Activated CD8-positive, alpha-beta memory T cell treated with anti-CD3 and anti-CD28 coated beads, Interleukin-2, amount 10 ng/mL, durations not matched to agents 7 days and 5 days (primary cell): ENCODE measurements at places on chromosomes 1 and 21.

DNA sequence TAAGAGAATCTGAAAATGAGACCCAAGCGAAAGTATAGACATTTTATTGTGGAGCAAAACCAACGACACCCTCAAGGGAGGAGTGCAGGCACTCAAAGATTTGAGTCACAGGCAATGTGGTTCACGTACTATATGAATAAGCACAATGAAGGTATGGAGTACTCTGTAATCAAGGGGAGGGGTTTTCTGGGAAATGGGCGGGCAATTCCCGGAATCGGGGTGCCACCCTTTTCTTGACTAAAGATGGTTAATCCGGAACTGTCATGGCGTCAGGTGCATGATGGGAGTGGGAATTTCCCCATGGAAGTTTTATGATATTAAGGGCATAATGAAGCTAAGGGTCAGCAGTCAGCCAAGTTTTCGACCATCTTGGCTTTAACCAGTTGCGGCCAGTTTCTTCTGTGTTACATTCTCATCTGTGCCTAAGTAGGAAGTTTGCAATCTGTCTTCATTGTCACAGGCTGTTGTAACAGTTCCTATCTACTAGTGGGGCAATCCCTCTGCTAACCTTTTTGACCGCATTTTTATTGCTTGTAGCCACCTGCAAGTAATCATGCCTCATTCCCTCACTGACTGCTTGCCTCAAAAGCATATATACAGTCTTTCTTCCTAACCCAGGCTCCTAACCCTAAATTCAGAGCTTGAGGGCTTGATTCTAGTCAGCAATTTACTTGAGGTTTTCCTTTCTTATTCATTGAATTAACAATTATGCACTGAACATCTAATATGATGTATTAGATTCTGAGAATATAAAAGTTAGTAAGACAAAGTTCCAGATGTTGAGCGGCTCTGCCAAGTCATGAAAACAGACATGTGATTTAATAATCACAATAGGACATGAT, 775 bp upstream of the AIM2 start:
- peak; percentile 100 for DNase-seq

GRCh38 chr21:42085246-42086077, 14.3 kb downstream of the UMODL1 start:
- no peak for DNase-seq

DNA sequence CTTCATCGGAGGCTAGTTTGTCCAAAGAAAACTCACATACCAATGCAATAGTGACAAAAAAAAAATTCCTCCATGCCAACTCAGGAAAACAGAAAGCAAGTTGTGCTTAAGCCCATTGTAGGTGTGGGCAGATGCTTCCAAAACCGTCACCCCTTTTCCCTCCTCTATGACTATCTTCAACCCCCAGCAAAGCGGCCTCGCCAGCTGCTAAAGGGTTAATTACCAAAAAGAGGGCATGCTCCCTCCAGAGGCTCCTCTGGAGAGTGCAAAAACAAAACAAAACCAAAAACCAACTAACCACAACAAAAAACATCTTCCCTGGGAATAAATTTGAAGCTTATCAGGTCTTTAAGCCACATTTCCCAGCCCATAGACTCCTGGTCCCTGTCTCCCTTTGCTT, 1.2 kb downstream of the LMOD1 start:
- no peak for DNase-seq

- no peak for DNase-seq
These were observed 688.9 kb downstream of the USP25 start for GRCh38 chr21:16418642-16419041.

GRCh38 chr1:32205401-32206370, at the start of gene IQCC:
Gene IQCC, plus strand, starts transcription at chr1:32205671. Its CDS starts 11 bp downstream, at chr1:32205682.
- DNase-seq, result peak; percentile 89

- no peak for DNase-seq
These were observed 293.6 kb downstream of the PTPRC start for GRCh38 chr1:198932351-198932991.

DNA sequence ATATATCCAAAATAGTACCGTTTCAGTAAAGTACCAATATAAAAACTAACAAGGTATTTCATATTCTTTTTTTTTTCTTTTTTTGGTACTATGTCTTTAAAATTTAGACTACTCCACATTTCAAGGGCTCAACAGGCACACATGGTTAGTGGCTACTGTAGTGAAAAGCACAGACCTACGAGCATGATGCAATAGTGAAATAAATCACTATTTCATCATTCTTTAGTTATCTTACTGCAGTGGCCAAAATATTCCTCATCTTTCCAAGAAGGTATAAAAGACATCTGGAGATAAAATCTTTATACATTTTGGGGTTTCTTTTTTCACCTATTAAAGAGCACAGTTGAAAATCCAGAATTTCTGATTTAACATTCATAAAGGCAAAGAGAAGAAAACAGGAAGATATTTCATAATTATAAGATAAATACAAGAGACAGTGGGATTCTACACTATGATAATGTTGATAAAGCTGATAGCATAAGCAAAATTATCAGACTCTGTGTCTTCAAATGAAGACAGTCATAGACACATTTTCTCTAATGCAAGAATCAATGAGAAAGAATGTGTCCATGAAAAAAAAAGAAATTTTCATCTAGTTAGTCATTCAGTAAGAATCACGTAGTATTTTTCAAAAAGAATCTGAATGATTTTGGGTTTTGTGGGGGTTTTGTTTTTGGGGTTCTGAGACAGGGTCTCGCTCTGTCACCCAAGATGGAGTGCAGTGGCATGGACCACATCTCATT, 41.9 kb downstream of the CEP170 start:
- DNase-seq, result no peak

GRCh38 chr1:167926486-167926997, 9.9 kb upstream of the DCAF6 start:
- no peak for DNase-seq

GRCh38 chr1:3903141-3904005, 3.3 kb upstream of the C1orf174 start:
- DNase-seq, result peak; percentile 76

DNA sequence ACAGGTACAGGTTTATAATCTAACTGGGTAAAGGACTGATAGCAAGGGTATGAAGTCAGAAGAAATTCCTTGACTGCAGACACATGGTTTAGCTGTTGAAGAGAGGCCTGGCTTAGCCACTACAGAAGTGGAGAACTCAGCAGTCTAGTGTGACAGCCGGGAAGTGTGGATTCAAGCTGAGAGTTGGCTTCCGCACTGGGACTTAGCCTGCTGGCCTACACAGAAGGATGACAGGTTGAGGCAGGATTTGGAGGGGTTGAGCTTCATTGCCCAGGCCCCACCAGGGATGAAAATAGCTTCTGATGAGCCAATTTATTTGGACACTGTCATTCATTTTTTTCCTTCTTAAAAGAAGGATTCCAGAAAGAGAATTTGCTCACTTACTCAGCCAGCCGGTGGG, 284.4 kb downstream of the PCP4 start:
- DNase-seq, result no peak

GRCh38 chr1:156496211-156496761, 4.3 kb downstream of the MEF2D start:
- no peak for DNase-seq

DNA sequence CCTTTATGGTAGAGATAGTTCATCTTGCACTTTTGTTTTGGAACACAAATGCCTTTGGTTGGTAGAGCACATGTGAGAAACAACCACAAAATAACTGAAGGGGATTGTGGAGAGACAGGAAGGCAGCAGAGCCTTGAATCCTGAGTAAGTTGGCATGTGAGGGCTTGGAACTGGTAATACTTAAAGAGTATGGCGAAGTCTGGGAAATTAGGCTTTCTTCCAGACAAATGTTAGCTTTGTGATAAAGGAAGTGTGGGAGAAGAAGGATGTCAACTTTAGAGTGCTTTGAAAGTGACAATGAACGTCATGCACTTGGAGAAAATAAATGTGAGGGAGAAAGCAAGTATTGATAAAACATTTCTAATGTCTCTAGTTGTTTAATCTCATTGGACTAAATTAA, 476.3 kb upstream of the ZRANB2 start:
- no peak for DNase-seq

DNA sequence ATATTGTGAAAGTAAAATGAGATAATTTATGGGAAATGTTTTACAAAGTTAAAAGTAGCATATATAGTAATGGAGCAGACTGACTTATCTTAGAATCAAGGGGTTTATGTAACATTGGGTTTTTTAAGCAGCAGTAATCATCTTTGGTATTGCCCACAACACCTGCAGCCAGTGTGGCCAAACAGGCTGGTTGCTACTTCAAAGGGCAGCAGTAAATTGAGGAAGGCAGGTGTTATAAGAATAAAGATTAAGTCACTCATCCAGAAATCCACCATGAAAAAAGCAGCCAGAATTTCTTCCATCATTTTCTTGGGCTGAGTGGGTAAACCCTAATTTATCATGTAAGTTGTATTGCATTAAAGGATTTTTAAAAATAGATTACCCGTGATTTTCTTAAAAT, 16.7 kb downstream of the DYNLT5 start:
- no peak for DNase-seq

DNA sequence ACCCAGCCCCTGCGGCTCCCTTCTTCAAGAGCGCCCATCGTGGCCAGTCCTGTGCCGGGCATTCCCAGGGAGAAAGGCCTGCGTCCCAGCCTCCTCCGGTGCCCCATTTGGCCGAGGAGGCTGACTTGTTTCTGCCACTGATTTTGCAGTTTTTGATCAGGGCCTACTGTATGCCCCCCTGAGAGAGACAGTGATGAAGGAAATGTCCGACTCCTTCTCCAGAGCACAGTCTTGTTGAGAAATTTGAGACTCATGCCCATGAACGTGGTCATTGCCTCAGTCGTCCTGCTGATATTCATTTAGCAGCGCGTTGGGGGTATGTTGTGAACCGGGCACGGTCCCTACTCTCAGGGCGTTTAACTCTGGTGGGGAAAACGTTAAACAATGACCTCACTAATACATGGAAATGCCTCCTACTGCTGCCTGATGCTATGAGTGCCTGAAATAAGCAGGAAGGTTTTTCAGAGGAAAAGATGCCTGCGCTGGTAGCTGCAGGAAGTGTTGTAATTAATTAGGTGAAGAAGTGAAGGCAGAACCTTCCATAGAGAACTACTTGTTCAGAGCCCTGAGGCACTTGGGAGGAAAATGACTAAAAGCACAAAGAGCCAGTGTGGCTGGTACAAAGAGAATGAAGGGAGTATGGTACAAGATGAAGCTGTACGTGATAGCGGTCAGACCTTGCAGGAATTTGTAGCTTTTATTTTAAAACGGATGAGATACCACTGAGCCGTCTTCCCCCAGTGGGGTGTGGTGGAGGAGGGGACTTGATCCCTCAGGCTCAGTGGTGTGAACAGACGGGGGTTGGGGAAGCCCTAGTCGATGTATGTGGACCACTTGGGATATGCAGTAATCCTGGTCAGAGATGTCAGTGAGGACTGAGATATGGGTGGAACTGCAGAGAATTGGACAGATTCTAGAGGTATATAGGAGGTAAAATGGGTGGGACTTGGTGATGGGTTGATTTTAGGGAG, 730 bp downstream of the ZCCHC17 start:
- peak; percentile 41 for DNase-seq

GRCh38 chr1:159008744-159009188, 941 bp upstream of the IFI16 start:
- peak; percentile 92 for DNase-seq

DNA sequence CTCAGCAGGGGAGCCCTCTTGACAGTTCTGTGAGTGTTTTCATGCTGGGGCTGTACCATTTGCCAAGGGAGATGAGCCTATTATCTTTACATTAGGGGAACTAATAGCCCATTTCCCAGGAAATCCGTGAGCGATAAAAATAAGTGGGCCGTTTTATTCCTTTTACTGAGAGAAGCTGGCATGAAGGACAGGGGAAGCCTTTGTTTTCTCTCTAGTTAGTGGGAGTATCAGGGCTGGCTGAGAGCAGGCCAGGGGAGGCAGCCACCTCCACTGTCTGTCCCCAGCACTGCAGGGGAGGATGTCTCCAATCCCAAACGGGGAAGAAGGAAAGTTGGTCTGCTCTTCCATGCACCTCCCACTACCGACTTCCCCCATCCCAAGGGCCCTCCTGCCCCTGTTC, 2.5 kb downstream of the UBL4B start:
- no peak for DNase-seq

GRCh38 chr1:192974701-192975100, 84.5 kb downstream of the UCHL5 start:
- no peak for DNase-seq

GRCh38 chr1:160744199-160744851, 5.3 kb downstream of the SLAMF7 start:
- peak; percentile 54 for DNase-seq

DNA sequence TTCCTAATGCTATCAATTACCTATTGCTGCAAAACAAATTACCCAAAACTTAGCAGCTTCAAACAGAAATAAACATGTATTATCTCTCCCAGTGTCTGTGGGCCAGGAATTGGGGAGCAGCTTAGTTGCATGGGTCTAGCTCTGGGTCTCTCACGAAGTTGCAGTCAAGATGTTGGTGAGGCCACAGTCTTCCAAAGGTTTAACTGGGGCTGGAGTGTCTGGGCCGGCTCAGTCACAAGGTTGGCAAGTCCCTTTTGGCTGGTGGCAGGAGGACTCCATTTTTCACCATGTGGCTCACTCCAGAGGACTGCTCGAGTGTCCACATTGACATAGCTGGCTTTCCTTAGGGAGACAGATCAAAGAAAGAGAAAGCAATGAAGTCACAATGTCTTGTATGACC, 5.0 kb upstream of the LRP8 start:
- peak; percentile 29 for DNase-seq

DNA sequence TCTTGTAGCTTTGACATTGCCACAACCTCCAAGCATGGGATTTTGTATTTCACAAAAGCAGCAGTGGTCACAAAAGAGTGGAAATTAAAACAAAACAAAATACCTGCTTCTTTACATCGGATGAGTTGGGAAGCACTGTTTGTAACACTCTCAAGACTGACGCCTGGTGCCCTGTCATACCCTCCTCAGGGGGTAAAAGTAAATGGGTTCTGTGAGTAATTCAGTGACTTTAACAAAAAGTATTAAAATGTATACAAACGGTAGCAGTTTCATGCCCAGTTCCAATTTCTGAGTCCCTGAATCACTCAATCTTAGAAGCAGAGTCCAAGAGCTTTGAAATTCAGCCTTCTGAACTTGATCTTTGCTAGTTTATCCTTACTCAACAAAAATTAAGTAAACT, 152.5 kb downstream of the TIAM1 start:
- DNase-seq, result no peak

DNA sequence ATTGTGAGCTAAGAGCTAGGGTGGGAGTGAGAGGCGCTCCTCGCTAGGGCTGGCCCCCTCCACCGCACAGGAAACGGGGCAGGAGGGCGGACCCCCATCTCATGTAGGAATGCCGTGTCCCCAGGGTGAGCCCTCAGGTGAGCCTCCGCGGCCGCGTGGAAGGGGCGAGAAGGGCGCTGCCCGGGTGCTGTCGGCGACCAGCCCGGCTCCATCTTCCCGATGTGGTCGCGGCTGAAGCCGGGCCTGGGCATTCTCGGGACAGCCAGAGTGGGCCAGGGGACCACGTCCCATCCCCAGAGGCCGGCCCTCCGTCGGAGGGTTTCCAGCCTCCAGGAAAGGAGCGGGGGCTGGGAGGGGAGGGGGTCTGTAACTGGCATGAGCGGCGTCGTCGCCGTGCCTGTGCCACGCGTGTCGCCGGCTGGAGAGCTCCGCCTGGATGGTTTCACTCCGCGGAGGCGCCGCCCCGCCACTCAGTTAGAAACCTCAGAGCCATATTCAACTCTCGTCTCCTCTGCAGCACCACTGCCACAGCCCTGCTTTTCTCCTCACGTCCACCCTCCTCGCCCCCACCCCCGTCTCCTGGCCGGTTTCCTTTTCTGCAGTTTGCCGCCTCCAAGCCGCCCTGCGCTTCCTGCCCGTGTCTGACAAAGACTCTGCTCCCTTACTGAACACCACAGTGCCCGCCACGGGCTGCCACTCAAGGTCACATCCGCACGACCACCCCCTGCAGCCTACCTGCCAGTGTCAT, at the start of gene TMEM269:
TSS of gene TMEM269 (plus strand) at position 46 of the 748 bp plus-strand sequence. CDS start 4,903 bp downstream, outside the sequence.
- DNase-seq, result peak; percentile 77
